ENCODE measurements at places on chromosomes 5 and 9. TPM values are rescaled to one million over a fixed set of nuclear protein-coding genes. Genes with fewer than 3 reads are reported as not detected.

GRCh38 chr5:90365328-90365727, 44.2 kb downstream of the CETN3 start:
- DNase-seq, result no peak

- no peak for DNase-seq
Measured at GRCh38 chr5:141804475-141804874, 73.7 kb downstream of the PCDH1 start.

DNA sequence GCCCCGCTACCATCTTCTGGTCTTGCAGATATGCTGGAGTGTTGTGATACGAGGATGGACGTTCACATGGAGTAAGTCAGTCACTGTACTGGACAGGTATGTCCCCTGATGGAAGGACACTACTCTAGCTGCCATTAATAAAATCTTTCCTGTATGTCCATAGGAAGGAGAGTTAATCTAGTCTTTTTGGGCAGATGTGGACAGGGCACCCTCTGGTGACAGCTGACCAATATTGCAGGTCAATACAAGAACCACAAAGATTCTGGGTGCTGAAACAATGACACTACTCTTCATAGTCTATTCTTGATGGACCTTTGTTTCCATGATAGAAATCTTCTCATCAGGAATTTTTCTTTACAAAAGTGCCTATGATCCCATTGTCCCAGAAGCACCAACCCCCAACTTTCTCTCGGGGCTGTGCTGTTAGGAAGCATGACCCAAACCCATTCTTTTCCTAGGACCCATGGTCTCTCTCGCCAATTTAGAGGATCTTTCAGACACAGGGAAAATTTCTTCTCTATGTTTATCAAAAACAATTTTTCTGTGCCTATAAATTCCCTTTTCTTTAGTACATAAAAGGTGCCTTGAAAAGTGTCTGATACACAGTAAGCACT, 376.9 kb downstream of the DTWD2 start:
- no peak for DNase-seq

DNA sequence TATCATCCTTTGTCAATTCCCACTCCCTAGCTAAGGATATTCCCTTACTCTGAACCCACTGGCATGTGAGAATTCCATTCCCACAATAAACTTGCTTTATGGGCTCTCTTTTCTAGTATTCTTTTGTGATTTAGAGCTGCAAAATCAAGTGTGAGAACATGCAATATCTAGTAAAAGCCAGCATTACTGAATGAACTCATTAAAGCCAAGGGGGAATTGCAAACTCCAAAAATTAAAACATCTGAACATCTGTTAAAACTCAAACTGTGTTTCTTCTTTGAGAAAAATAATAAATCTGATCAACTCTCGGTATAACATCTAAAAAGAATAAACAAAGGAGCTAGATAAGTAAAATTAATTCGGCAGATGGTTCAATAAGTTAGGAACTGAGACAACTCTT, 53.1 kb upstream of the MPDZ start:
- no peak for DNase-seq

Gene MLLT3
- 46.5 TPM for total RNA-seq

All from mucosa of descending colon (tissue), 3 donors.